ENCODE measurements at places on chromosomes 4 and X.

GRCh38 chrX:23964191-23964590, 56.4 kb downstream of the CXorf58 start:
- DNase-seq, result no peak

DNA sequence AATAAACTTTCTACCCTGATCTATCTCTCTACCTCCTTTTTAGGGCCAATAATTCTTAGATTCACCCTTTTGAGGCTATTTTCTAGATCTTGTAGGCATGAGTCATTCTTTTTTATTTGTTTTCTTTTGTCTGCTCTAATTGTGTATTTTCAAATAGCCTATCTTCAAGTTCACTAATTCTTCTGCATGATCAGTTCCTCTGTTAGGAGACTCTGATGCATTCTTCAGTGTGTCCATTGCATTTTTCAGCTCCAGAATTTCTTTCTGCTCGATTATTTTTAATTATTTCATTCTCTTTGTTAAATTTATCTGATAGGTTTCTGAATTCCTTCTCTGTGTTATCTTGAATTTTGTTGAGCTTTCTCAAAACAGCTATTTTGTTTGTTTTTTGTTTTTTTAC, 11.3 kb downstream of the CXorf58 start:
- no peak for DNase-seq

DNA sequence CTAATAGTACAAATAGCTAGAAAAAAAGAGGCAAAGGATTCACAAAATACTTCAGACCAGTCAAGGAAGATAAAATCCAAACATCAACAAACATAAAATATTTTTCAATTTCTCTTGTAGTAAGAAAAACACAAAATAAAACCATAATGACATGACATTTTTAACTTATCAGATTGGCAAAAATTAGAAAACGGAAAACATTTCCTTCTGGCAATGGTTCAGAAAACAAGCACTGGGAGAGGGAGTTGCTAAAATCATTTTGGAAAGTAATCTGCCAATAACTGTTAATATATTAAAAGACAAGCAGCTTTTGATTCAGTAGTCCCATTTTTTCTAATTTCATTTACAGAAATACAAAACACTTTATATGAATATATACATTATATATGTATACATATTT, 26.1 kb downstream of the TKTL2 start:
- no peak for DNase-seq

DNA sequence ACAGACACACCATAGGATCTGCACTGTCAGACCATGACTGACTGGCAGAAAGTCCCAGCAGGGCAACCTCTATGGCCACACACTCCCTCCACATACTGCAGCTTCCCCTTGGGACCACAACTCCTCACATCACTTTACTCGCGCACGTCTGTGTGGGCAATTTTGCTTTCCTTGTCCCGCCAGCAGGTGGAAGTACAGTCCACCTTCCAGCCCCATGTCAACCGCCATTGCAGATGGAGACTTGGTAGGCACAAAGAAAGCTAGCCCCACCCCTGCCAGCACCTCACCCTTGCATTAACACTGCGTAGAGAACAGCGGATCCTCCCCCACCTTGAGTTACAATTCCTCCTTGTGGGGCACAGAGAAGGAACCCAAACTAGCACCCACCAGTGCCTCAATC, 74.4 kb upstream of the NAP1L2 start:
- no peak for DNase-seq

GRCh38 chr4:100722866-100723459, 205.1 kb upstream of the EMCN start:
- DNase-seq, result no peak

Data from HFF-Myc (cell line).